Stimulated activated CD8-positive, alpha-beta memory T cell treated with anti-CD3 and anti-CD28 coated beads, Interleukin-4, amount 100 ng/mL, for 24 hours (primary cell): ENCODE measurements at places on chromosomes 12 and 14.

DNA sequence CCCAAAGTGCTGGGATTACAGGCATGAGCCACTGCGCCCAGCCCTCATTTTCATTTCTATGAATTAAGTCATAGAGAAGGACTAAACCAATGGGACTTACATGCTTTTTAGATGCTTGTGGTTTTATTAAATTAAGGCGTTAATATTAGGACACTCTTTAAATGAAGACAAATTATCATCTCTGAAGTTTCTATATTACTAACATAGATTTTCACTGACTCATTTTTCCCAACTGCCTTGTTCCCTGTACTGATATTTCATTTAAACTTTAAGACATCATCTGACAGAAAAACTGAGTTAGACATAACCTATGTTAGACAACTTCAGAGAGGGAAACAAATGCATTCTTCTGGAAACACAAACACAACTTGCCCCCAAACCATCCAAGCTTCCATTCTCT, 99.8 kb downstream of the BTG1 start:
- no peak for DNase-seq

- no peak for DNase-seq
Observed at GRCh38 chr12:120181991-120182631, 12.4 kb downstream of the GCN1 start.

- DNase-seq, result no peak
Observed at GRCh38 chr12:115396567-115396966, 712.6 kb upstream of the TBX3 start.

DNA sequence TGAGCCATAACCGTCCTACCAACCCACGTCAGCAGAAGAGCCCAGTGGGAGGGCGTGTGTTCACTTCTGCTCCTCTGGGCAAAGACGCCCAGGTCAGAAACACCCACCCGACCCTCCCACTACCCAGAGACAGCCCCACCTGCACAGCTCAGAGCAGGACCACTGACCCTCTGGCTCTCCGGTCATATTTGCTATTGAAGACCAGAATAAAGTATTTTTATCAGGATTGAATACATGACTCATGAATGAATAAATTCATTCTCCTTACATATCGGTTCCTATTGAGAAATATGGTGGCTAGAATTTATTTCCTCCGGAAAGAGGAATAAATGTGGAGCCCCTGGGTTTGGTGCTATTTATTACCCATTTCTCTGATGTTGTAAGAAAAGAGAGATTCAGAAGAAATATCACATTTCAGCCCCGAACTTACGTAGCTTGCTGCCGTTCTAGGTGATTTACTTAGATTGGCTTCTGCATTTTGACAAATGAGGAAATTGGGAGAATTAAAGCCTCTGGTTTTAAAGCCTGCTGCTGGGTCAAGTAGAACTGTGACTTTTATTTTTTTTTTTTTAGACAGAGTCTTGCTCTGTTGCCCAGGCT, 36.4 kb upstream of the P2RX7 start:
- DNase-seq, result no peak

DNA sequence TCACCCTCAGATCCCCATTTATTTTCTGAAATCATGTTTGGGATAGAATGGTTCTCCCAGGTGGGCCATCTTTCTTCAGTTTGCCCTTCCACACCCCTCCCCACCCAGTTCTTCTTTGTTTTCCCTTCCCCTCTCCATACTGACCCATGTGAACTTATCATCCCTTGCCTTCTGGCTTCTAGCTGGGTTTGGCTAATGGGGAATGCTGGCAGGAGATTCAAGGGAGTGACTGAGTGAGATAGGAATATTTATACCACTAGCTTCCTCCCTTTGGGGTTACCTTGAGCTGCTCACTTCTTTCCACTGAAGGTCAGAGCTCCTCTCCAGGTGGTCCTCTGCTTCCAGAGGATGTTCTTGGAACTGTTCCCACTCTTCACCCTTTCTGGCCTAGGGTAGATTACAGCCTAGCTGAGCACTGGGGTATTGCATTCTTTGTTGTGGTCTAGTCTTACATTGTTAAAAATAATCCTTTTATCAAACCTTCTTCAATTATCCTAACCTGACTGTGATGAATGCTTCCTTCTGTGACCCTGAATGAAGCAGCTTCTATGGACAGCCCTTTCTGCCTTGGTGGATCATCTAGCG, 88.3 kb upstream of the ATP2B1 start:
- DNase-seq, result no peak

- DNase-seq, result no peak
Observed at GRCh38 chr14:33232031-33232430, 293.4 kb downstream of the NPAS3 start.

- DNase-seq, result no peak
Observed at GRCh38 chr14:85087201-85087600, 442.7 kb upstream of the FLRT2 start.

DNA sequence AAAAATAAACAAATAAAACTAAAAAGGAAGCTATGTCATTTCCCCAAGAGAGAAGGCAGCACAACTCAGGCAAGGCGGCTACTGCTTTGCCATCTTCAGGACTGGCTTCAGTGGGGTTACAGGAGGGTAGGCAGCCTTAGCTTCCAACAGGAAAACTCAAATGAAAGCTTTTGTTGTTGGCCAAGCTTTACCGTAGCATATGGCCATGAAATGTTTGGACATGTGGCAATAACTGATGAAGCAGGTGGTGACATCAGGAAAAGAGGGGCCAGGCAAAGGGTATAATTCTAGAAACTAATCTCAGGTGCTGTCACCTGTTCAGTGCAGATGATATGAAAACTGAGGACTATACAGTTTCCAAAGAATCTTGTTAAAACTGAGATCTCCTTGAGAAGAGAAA, 22.8 kb upstream of the NPFF start:
- DNase-seq, result no peak

DNA sequence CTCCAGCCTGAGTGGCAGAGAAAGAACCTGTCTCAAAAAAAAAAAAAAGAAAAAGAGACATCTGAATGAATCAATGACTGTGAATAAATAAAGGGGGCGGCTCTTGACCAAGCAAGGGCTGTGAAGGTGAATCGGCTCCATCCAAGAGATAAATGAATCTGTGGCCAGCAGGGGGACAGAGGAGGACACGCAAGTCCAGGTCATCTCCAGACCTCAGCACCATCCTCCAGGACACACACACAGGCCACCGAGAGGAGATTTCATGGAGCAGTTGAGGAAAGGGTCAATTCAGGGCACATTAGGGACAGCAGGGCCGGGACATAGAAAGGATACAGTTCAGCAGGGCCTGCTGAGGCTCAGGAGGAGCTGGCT, 21.6 kb downstream of the TRPV4 start:
- no peak for DNase-seq

GRCh38 chr12:80766897-80767296, 50.2 kb downstream of the MYF5 start:
- DNase-seq, result no peak

DNA sequence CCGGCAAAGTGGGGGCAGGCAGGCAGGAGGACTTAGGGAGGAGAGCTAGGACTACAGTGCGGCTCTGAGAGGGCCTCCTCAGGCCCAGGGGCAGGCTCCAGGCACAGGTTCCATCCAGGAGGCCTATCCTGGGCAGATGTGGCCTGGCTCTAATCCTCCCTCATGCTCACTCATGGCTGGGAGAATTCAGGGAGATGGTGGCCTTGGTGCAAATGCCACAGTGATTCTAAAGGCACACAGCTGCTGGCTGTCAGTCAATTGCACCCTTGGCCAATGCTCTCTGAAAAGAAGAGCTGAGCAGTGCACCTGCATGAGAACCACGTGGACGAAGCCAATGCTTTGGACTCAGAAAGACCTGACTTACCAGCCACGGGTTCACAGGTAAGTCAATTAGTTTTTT, 89.6 kb downstream of the C12orf75 start:
- no peak for DNase-seq

GRCh38 chr12:81757731-81758365, 1.3 kb downstream of the PPFIA2 start:
- DNase-seq, result no peak

GRCh38 chr12:65788912-65789311, 35.4 kb upstream of the HMGA2 start:
- DNase-seq, result no peak

- DNase-seq, result no peak
Observed at GRCh38 chr14:102144914-102145313, 5.2 kb downstream of the WDR20 start.

DNA sequence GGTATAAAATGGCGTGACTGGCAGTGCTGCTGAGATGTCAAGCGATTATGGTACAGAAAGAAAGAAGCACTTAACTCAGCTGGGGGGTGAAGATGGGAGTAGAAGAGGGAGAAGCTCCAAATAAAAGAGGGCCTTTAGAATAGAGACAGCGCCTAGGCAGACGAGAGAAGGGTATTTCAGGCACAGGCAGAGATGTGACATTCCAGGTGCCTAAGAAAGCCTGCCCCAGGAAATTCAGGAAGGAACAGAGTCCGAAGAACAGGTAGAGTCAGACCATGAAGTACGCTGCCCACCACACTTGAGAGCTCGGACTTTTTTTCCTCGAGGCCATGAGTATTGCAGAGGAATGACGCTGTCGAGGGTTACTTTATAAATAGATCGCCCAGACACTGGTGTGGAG, 170.9 kb upstream of the ATF7IP start:
- no peak for DNase-seq
